ENCODE measurements at places on chromosomes 12 and 14.

DNA sequence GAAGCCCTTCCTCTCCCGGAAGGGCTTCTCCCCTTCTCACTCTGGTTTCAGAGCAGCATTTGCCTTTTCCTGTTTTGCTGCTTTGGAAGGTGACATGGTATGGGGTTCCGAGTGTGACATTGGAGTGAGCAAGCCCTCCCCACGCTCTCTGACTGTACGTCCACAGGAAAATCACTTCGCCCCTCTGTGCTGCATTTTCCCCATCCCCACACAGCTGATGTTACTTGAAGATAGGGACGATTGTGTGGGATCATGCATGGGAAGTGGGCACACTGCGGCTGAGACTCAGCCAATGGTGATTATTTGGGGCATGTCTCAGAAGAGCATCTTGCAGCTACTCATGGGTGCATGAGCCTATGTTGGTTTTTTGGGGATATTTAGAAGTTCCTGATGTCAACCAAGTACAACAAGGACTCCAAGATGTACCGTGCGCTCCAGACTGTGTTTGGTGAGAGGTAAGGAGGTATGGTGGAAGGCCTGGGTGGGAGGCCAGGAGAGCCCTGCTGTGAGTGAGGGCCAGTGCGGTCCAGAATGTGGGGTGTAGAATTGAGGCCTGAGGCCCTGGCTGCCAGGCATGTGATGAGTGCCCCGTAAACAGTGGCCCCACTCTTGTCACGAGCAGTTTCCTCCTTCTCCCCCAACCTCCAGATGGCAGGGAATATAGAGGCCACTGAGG is 15.1 kb downstream of the CYP46A1 start:
- DNase-seq: no peak

DNA sequence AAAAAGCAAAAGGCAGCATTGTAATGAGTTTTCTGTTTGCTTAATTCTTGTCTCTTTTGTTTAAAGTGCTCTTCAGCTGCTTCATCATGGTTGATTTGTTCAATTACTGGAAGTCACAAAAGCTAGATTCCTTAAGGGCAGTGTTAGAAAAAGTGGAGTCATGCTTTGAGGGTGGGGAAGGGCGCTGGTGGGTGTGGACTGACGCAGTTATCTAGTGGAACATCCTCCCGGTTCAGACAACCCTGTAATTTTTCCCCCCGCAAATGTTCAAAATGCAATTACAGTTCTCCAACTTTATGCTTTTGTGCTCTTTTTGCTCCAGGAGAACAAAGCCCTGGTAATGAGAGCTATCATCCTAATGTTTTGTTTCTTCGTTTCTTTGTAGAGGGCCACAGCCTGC is 2.1 kb downstream of the AKAP6 start:
- no peak for DNase-seq

GRCh38 chr12:81354327-81354932 is 276.6 kb downstream of the ACSS3 start:
- no peak for DNase-seq

DNA sequence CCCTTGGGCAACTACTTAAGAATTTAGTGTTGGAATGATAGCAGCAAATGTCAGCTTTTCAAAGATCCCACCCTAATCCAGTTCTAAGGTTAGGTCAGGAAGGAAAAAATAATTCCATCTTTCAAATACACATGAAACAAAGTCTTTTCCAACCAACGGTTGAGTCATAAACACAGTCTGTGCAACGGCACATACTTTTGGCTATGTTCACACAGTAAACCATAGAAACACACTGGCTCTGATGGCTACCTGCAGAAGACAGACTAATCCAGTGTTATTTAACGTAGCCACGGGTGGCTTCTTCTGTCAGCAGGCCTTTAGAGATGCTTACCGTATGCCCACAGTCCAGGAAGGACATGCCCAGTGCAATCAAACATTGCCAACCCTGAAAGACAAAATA is 35.7 kb downstream of the HIGD1C start:
- no peak for DNase-seq

DNA sequence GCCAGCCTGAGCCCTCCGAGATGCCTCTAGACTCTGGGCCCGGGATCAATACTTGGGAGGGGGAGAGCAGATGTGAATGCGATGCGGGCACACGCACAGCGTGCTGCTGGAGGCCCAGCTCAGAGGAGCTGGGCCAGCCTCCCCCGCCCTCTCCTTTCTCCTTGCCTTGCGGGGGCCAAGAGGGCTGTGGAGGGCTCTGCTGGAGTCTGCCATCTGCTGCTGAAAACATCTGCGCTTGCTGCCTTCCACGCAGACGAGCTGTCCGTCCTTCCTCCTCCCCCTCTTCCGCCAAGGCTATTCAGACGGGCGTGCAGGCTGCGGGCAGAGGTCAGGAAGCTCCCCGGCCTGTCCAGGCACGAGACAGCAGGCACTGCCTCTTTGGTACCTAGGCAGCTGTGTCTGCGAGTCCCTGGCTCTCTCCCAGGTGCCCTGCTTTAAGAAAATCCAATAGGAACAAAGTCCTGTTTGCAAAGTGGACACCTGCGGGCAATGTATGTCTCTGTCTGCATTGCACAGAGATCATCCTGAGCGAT is 75.2 kb downstream of the SPRING1 start:
- no peak for DNase-seq

- DNase-seq: no peak
Measured at GRCh38 chr12:104605685-104606084, 148.9 kb downstream of the CHST11 start.

DNA sequence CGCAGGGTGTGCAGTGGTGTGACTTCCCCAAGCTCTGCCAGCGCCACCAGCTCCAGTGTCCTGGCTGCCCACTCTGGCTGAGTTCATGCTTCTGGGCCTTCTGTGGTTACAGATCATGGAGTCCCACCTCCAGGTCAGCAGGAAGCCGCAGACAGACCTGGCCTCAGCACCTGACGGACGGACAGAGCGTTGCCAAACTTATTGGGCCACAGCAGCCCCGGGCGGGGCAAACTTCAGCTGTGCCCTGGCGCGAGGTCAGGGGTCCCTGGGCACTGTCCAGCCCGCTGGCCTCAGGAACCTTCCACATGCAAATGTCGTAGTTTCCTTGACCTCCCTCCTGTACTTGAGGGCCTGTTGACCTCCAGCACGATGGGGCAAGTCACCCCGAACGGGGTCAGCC is 11.2 kb downstream of the GPR132 start:
- no peak for DNase-seq

GRCh38 chr14:71499018-71499417 is 433.2 kb upstream of the RGS6 start:
- no peak for DNase-seq

GRCh38 chr12:90199006-90199405 is 490.4 kb upstream of the ATP2B1 start:
- DNase-seq: no peak

GRCh38 chr12:131351319-131352028 is 359.4 kb upstream of the SFSWAP start:
- peak; percentile 15 for DNase-seq

DNA sequence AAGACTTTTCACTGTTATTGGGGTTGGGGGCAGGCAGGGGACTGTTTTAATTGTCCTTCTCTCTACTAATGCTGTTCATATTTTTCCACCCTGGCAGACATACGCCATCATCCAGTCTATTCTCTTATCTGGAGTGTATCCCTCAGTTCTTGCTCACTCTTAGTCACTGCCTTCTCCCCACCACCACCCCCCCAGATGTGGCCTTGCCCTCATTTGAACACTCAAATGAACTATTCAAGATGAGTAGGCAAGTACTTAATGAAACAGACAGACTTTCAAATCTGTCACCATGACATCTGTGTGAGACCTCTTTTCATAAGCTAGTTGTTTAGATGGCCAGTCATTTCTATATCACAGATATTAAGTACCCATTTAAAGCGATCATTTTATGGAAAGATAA is 10.1 kb downstream of the NUDT4 start:
- DNase-seq: no peak

GRCh38 chr12:54689034-54689372 is 40.8 kb upstream of the DCD start:
- no peak for DNase-seq

- DNase-seq: no peak
Measured at GRCh38 chr12:42990387-42990786, 400.8 kb upstream of the PRICKLE1 start.

DNA sequence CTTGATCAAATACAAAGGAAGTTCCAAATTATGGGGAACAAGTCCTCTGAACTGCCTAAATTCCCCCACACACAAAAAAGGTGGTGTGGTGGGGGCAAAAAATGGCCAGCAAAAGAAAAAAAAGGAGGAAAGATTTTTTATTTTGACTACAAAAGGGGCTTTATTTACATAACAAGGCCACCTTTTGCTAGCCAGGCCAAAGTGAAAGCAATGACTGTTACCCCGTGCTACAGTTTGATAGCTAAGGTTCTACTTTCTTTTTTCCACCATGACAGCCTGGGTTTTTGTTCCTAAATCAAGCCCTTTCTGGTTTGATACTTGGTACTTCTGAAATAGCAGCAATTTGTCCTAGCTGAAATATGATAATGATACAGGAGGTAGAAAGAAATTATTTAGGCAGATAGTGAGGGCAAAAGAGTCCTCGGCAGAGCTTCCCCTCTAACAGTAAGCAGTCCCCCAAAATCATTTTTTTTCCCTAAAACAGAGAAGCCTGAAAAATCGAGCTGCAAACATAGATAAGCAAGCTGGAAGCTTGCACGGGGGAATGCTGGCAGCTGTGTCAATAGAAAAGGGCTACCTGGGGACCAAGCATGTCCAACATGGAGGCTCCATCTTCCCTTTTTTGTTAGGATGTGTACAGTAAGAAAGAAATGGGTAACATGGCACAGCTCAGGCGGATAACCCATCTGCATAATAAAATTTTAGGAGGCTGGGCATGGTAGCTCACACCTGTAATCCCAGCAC is 8.9 kb upstream of the B4GALNT1 start:
- DNase-seq: no peak

DNA sequence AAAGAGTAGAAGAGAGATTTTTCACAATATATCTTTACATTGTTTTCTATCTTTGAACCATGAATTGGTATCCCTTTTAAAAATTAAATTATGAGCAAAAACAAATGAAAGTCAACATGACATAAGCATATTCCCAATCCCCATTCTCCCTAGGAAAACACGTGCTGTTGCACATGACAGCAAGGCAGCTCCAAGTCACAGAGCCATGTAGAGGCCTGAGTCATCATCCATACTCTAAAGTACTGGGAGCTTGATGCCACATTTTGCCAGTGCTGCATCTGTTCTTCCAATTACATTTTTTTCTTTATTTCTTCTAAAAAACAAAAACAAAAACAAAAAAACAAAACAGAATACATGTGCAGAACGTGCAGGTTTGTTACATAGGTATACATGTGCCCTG is 115.2 kb downstream of the ITPR2 start:
- DNase-seq: no peak

DNA sequence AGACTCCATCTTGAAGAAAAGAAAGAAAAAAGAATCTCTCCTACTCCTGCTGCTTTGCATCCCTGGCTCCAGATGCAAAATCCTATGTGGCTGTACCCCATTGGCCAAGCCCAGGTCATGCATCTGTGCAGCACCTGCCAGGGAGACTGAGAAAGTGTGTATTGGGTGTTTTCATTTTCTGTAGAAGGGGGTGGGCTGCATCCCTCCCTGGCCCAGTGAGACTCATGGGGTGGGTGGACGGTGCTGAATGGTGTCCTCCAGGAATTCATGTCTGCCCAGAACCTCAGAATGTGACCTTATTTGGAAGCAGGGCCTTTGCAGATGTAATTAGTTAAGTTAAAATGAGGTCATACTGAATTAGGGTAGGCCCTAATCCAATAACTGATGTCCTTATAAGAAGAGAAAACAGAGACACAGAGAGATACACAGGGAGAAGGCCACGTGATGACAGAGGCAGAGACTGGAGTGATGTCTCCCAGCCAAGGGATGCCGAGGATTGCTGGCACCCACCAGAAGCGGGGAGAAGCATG is 23.2 kb downstream of the MOAP1 start:
- no peak for DNase-seq

GRCh38 chr14:63909984-63910383 is 57.2 kb downstream of the SYNE2 start:
- DNase-seq: no peak

DNA sequence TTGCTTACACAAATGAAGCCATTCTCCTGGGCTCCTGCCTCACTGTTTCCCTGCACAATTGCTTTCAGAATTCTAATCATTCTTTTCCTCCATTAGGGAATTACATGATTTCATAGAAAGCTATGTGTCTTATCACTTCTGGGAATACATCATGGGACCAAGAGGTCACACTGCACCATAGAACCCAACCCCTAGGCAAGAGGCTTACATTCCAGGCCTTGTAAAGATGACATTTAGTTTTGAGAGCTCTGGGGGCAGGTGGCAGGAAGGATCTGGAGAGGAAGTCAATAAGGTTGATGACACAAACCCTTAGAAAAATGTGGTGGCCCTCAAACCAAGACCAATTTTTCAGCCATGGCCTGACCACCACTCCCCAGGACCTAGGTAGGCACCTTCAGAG is 57.1 kb downstream of the NUAK1 start:
- no peak for DNase-seq

Data from Jurkat, Clone E6-1 (cell line).